Ovary (tissue), 10 donors: ENCODE measurements at places on chromosomes 6 and 20. TPM values are rescaled to one million over a fixed set of nuclear protein-coding genes. Genes with fewer than 3 reads are reported as not detected.

The RBPJL gene
- total RNA-seq, result 0.38 TPM

The MLN gene
- total RNA-seq, result not detected

The C6orf163 gene
- 3.6 TPM for total RNA-seq

The CEP162 gene
- total RNA-seq, result 9.7 TPM

The HTR1E gene
- 0.60 TPM for total RNA-seq

The GNMT gene
- total RNA-seq, result 1.3 TPM

DNA sequence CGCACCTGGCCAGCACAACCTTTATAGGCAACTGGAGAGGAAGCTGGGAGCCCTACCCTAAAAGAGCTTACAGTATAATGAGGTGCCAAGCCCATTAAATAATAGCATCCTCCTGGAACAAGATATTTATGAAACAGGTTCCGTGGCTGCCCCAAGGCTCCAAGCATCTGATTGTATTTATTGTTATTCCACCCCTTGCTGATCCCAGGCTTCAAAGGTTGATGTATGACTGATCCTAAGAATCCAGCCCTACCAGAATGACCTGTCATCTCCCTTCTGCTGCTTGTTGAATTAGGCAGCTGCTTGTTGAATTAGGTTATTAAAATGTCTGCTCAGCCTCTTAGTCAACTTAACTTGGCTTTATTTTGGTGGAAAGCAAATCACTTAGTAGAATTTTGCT is 35.2 kb upstream of the SASH1 start:
- DNase-seq, result no peak
- H3K27me3 ChIP-seq, result no peaks in the 10 kb centered on the region
- H3K4me3 ChIP-seq, result no peak overlapping the region
- H3K27ac ChIP-seq, result no peak overlapping the region
- no peaks in the 10 kb centered on the region for H3K4me1 ChIP-seq

GRCh38 chr20:15396026-15396425 is 1058.6 kb upstream of the FLRT3 start:
- H3K27me3 ChIP-seq, result no peaks in the 10 kb centered on the region
- H3K27ac ChIP-seq, result no peak overlapping the region
- H3K4me1 ChIP-seq, result no peaks in the 10 kb centered on the region
- DNase-seq, result no peak
- H3K36me3 ChIP-seq, result no peaks in the 10 kb centered on the region

DNA sequence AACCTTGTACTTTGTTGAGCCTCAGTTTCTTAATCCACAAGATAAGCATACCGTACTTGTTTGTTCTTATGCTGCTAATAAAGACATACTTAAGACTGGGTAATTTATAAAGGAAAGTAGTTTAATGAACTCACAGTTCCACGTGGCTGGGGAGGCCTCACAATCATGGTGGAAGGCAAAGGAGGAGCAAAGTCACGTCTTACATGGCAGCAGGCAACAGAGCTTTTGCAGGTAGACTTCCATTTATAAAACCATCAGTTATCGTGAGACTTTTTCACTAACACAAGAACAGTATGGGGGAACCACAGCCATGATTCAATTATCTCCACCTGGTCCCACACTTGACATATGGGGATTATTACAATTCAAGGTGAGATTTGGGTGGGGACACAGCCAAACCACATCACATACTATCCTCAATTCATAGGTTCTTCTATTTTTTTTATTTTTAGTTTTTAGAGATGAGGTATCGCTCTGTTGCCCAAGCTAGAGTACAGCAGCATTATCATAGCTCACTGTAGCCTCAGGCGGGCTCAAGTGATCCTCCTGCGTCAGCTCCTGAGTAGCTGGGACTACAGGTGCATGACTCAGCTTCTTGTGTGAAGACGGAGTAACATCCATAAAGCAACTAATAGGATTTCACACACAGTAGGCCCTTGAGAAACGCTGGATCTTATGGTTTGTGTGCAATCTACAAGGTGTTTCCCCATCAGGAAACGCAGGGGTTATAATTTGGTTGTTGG is 76.7 kb upstream of the IYD start:
- no peaks in the 10 kb centered on the region for H3K4me1 ChIP-seq
- no peaks in the 10 kb centered on the region for H3K36me3 ChIP-seq
- H3K4me3 ChIP-seq, result no peak overlapping the region
- H3K27ac ChIP-seq, result no peak overlapping the region
- DNase-seq, result no peak

- no peaks in the 10 kb centered on the region for H3K27me3 ChIP-seq
- no peaks in the 10 kb centered on the region for H3K36me3 ChIP-seq
- no peak overlapping the region for H3K27ac ChIP-seq
- DNase-seq, result no peak
Observed at GRCh38 chr20:16488086-16488485, 85.2 kb downstream of the KIF16B start.

DNA sequence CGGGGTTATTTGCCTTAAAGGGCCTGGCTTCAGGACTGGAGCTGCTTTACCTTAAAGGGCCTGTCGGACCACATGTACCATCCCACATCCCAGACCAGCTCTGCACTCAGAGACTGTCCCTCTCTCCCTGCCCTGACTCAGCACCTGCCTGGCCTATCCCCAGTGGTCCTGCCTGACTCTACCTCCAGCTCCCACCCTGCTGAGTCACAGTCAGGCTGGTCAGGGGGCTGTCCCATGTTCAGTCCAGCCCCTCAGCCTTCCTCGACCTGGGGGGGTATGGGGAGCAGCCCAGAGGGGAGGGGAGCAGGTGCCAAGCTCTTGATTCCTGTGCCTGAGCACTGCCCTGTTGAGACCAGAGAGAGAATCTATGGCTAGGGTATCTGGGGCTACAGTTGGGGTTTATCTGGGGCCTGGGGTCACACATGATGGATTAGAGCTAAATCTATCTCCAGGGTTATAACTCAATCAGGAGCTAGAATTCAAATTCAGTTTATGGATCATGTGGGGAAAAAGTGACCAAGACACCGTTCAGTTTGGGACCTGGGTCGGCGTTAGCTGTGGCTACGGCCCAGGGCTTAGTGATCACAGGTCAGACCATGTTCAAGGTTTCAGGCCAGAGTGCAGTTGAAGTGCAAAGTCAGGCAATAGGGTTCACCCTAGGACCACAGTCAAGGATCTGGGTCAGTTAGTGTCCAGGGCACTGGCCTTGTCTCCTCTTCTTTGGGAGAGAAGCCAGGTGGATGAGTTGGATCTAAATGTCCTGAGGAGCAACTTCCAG is 9.4 kb upstream of the TRIB3 start:
- H3K27me3 ChIP-seq, result no peaks in the 10 kb centered on the region
- no peak overlapping the region for H3K27ac ChIP-seq
- H3K4me1 ChIP-seq, result no peaks in the 10 kb centered on the region
- H3K36me3 ChIP-seq, result no peaks in the 10 kb centered on the region
- DNase-seq, result no peak

- no peaks in the 10 kb centered on the region for H3K36me3 ChIP-seq
- H3K4me3 ChIP-seq, result peak within 1 kb of the TSS; percentile 75
- H3K27me3 ChIP-seq, result no peaks in the 10 kb centered on the region
- peak; percentile 83 for DNase-seq
- H3K27ac ChIP-seq, result peak within 1 kb of the TSS; percentile 84
- peaks cover 2% of the 10 kb centered on the region for H3K4me1 ChIP-seq
Observed at GRCh38 chr6:145814501-145815308, at the start of gene FBXO30. FBXO30 (minus strand) TSS chr6:145814795; CDS start chr6:145806405, 8,390 bp downstream.

DNA sequence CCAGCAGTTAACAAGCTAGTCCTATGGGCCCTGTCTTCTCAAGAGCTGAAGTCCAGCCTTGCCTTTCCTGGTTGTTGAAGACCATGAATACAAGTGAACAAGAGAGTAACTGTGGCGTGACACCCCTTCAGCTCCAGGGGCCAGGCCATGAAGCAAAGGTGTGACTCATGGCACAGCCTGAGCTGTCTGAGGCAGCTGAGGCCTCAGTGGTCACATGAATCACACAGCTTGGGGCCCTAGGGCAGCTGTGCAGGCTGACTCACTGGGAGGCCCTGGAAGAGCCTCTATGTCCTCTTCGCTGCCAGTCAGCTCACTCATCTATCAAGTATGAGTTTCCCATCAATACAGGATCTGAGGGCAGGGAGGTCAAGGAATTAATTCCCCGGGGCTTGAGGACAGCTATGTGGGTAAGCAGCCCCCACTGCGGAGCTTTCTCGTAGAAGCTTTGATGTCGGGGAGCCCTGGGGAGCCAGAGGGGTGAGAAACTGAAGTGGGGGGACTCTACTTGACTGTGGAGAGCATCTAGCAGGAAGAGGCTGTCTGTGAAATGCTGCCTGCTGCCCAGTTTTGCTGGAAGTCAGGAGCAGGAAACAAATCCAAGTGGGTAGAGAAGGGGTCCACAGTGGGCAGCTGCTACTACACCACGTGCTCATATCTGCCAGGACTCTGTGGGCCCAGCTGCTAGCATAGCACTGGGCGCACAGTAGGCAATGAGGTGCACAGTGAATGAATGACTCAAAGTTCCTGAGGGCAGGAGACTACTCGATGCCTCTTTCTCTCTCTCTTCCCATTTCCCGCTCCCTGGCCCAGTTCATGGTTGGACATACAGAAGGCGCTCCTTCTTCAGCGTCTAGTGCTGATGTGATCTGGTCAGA is 13.7 kb upstream of the FAM83C start:
- DNase-seq, result no peak
- H3K4me1 ChIP-seq, result no peaks in the 10 kb centered on the region
- no peaks in the 10 kb centered on the region for H3K36me3 ChIP-seq
- H3K4me3 ChIP-seq, result no peak overlapping the region

DNA sequence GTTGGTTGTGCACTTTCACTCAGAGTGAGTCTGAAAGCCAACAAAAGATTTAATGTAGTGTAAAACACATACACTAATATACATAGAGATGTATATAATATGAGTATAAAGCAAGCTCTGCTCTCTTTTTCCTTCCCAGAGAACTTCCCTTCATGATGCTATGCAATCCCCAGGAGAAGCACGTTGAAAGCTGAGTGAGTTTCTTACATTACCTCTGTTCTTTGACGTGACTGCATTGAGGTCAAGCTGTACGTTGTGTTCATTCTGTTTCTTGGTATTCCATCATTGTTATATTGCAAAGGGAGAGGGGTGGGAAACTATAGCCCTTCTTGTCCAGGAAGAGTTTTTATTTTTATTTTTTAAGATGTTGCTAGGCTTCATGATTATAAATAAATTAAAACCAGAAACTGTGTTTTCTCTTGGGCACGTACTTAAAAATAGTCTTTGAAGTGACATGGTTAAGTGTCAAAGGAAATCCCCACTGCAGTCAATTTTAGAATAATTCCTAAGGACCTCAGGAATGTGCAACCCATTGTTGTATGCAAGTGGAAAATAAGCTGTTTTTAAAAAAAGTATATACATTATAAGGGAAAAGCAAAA is 651.0 kb downstream of the CD109 start:
- H3K36me3 ChIP-seq, result no peaks in the 10 kb centered on the region
- no peak overlapping the region for H3K4me3 ChIP-seq
- no peak for DNase-seq
- H3K27me3 ChIP-seq, result no peaks in the 10 kb centered on the region
- H3K4me1 ChIP-seq, result no peaks in the 10 kb centered on the region

GRCh38 chr6:6795393-6795792 is 206.9 kb downstream of the LY86 start:
- no peak for DNase-seq
- H3K4me1 ChIP-seq, result no peaks in the 10 kb centered on the region
- H3K36me3 ChIP-seq, result no peaks in the 10 kb centered on the region
- H3K27me3 ChIP-seq, result no peaks in the 10 kb centered on the region
- no peak overlapping the region for H3K27ac ChIP-seq

GRCh38 chr6:157282284-157282683 is 41.0 kb downstream of the TMEM242 start:
- no peak for DNase-seq
- H3K36me3 ChIP-seq, result no peaks in the 10 kb centered on the region
- H3K4me3 ChIP-seq, result no peak overlapping the region
- no peaks in the 10 kb centered on the region for H3K27me3 ChIP-seq
- no peaks in the 10 kb centered on the region for H3K4me1 ChIP-seq

GRCh38 chr6:163390770-163391169 is 23.7 kb upstream of the QKI start:
- H3K4me3 ChIP-seq, result no peak overlapping the region
- no peaks in the 10 kb centered on the region for H3K36me3 ChIP-seq
- DNase-seq, result no peak
- no peak overlapping the region for H3K27ac ChIP-seq
- no peaks in the 10 kb centered on the region for H3K27me3 ChIP-seq
